ENCODE measurements at places on chromosomes 3 and 15. TPM values are rescaled to one million over a fixed set of nuclear protein-coding genes. Genes with fewer than 3 reads are reported as not detected.

DNA sequence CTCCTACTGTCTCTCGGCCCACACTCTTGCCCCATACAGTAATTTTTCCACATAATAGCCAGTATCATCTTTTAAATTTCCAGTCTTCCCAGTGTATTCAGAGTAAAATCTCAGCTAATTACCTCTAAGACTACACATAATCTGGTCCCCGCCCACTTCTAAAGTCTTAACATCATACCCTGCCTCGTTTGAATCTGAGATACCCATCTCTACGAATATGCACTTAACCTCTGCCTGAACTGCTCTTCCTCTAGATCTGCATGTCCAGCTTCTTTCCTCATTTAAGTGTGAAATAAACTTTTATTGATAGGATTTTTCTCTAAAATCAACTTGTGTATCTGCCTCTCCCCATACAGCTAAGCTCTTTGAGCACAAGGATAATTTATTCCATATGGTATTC is 34.6 kb downstream of the COPS2 start:
- H3K36me3 ChIP-seq = peaks cover 23% of the 10 kb centered on the region
- no peaks in the 10 kb centered on the region for H3K4me1 ChIP-seq
- H3K27ac ChIP-seq = no peak overlapping the region
- H3K4me3 ChIP-seq = no peak overlapping the region

DNA sequence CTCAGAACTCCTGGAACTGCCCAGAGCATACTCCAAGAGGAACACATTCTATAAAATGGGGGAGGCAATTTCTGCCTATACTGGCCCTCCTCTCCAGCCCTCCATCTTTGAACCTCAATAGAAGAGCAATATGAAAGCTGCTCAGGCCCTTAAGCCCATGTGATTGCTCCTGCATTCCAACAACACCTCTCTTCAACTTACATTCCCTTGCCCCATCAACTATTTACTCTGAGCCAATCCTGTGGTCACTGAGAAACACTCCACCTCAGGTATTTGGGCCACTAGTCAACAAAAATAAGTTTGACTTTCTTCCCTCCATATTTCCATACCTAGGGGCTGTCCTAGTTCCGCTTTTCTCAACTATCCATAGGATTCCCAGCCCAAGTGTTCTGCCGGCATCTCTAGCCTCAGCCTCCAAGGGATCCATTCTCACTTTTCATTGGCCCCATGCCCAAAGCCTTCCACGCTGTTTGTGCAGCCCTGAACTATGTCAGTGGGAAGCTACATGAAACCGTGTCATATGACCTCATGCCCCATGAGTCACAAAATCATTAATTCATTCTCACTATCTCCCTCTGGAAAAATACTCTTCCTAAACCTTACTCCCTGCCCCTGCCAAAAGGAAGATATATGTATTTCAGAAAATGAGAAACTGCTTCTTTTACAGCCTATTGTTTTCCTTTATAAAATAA is 61.6 kb downstream of the GJD2 start:
- no peaks in the 10 kb centered on the region for H3K27me3 ChIP-seq
- no peak overlapping the region for H3K27ac ChIP-seq
- no peaks in the 10 kb centered on the region for H3K36me3 ChIP-seq
- DNase-seq = no peak
- no peaks in the 10 kb centered on the region for H3K4me1 ChIP-seq
- H3K4me3 ChIP-seq = no peak overlapping the region

GRCh38 chr3:12301513-12301912 is 12.6 kb downstream of the PPARG start:
- no peaks in the 10 kb centered on the region for H3K27me3 ChIP-seq
- H3K4me1 ChIP-seq = no peaks in the 10 kb centered on the region
- no peaks in the 10 kb centered on the region for H3K36me3 ChIP-seq
- no peak for DNase-seq

GRCh38 chr3:32791833-32792232 is 26.0 kb upstream of the TRIM71 start:
- H3K4me1 ChIP-seq = no peaks in the 10 kb centered on the region
- no peaks in the 10 kb centered on the region for H3K27me3 ChIP-seq
- DNase-seq = no peak
- H3K4me3 ChIP-seq = no peak overlapping the region
- H3K27ac ChIP-seq = no peak overlapping the region

DNA sequence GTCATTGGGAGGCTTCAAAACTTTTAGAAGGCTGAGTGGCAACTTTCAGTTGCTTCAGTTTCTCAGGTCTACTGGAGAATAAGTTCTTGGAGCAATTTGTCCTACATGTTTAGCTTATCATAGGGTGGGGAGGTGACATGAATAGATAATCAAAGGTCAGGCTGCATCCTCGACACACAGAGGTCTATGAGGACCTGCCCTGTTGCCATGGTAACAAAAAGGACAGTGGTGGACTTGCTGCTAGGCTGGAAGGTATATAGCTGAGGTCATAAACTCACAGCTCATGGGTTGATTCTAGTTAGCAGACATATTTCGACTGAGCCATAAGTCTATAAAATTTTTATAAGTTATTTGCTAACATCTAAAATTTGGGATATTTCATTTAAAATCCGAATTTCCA is 267.0 kb downstream of the THRB start:
- H3K27ac ChIP-seq = no peak overlapping the region
- H3K27me3 ChIP-seq = no peaks in the 10 kb centered on the region
- no peak overlapping the region for H3K4me3 ChIP-seq
- H3K4me1 ChIP-seq = no peaks in the 10 kb centered on the region
- no peak for DNase-seq

DNA sequence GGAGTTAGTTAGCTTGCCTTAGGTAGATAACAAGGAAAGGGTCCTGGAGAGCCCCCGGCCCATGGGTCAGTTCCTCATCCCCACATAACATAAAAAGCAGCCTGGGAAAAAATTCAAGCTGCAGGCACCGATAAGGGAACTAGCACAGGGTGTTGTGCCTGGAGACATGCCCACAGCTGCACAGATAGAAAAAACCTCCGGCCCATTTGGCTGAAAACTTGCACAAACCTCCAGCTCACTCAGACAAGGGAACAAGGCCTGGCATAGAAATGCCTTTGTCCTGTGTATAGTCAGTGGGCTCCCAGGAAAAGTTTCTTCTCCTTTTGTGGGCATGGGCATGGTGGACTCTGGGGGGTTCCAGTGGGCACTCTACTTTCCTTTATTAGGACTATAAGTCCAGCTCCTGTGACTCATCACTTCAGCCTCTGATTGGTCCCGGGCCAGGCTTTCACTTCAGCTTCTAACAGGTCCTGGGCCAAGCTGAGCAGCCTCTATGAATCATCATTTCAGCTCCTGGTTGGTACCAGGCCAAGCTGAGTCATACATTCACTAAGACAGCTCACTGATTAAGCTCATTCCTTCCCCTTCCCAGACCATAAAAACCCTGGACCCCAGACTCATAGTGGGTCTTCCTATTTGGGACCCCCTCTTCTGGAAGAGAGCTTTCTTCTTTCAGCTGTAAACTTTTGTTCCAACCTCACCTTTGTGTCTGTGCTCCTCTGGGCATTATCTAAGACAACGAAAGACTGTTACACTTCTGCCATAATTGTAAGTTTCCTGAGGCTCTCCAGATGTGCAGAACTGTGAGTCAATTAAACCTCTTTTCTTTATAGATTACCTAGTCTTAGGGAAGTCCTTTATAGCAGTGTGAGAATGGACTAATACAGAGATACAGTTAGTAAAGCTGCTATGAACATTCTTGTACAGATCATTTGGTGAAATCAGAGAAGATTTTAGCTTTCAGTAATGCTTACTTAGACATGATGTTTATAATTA is 348.0 kb upstream of the DPPA4 start:
- H3K27ac ChIP-seq = peak overlapping the region; percentile 92
- no peak overlapping the region for H3K4me3 ChIP-seq
- DNase-seq = peak; percentile 4
- H3K4me1 ChIP-seq = no peaks in the 10 kb centered on the region
- H3K36me3 ChIP-seq = no peaks in the 10 kb centered on the region

DNA sequence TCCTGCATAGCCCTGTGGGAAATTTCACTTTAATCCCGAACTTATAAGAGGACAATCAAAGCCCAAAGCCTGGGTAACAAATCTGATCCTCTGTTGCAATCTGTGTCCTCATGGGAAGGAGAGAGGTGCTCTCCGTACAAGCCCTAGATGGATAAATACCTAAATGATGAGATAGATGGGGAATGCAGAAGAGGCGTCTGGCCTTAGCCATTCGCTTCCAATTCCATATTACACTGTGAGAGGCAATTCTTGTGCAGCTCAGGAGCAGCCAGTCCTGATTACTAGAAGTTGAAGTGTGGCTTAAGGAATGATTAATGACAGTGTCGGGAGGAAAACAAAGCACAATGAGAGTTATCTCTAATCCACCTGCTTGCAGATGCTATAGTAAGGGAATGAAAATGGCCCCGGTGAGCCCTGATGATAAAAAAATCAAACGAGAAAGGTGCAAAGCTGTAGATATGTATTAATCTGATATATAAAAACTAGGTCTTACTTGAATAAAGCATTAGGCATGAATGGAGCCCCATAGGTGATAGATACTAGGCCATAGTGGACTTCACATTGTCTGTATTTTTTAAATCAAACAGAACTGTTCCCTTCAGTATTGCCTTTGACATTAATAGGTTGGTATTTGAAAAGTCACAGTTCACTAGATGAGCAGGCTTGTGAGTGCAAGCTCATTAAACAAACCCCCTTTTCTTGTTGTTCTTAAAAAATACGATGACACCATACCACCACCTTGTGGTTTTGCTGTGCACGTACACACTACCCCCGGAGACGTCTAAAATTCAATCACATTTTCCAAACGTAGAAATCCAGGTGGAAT is 54.2 kb upstream of the TMCO5A start:
- peak overlapping the region; percentile 99 for H3K27ac ChIP-seq
- peaks cover 24% of the 10 kb centered on the region for H3K4me1 ChIP-seq
- DNase-seq = no peak
- H3K4me3 ChIP-seq = peak overlapping the region; percentile 34
- no peaks in the 10 kb centered on the region for H3K36me3 ChIP-seq

GRCh38 chr3:27559835-27560234 is 75.7 kb upstream of the SLC4A7 start:
- H3K27ac ChIP-seq = peak overlapping the region; percentile 29
- no peaks in the 10 kb centered on the region for H3K4me1 ChIP-seq
- H3K36me3 ChIP-seq = no peaks in the 10 kb centered on the region
- no peaks in the 10 kb centered on the region for H3K27me3 ChIP-seq
- no peak overlapping the region for H3K4me3 ChIP-seq

GRCh38 chr3:157100608-157101396 is 59.1 kb downstream of the CCNL1 start:
- H3K36me3 ChIP-seq = no peaks in the 10 kb centered on the region
- H3K4me3 ChIP-seq = no peak overlapping the region
- H3K4me1 ChIP-seq = no peaks in the 10 kb centered on the region
- H3K27ac ChIP-seq = no peak overlapping the region
- H3K27me3 ChIP-seq = no peaks in the 10 kb centered on the region
- no peak for DNase-seq

- no peak overlapping the region for H3K4me3 ChIP-seq
- peak overlapping the region; percentile 8 for H3K27ac ChIP-seq
- DNase-seq = no peak
- no peaks in the 10 kb centered on the region for H3K4me1 ChIP-seq
- H3K27me3 ChIP-seq = no peaks in the 10 kb centered on the region
Measured at GRCh38 chr3:57682284-57682683, 10.6 kb downstream of the DENND6A start.

DNA sequence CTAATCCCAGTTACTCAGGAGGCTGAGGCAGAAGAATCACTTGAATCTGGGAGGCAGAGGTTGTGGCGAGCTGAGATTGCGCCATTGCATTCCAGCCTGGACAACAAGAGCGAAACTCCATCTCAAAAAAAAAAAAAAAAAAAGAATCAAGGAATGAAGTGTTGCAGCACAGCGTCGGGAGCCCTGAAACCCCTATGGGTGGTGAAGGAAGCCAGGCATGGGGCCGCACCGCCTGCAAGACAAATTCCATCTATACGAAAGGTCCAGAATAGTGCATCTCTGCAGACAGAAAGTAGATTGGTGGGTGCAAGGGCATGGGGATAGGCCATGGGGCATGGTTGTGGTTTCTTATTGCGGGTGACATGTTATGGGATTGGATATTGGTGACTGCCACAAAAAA is 98.6 kb upstream of the PRR20G start:
- no peak overlapping the region for H3K27ac ChIP-seq
- peaks cover 3% of the 10 kb centered on the region for H3K4me1 ChIP-seq
- no peaks in the 10 kb centered on the region for H3K27me3 ChIP-seq
- H3K36me3 ChIP-seq = no peaks in the 10 kb centered on the region
- no peak overlapping the region for H3K4me3 ChIP-seq

DNA sequence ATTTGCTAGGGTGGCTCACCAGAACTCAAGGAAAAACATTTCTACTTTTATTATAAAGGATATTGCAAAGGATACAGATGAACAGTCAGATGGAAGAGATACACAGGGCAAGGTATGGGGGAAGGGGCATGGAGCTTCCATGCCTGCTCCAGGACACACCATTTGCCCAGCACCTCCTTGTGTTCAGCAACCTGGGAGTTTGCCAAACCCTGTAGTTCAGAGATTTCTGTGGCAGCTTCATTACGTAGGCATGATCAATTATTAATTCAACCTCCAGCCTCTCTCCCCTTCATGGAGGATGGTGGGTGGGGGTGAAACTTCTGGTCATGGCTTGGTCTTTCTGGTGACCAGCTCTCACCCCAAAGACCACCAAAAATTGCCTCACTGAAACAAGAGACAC is 353.9 kb upstream of the THBS1 start:
- no peak overlapping the region for H3K27ac ChIP-seq
- peaks cover 14% of the 10 kb centered on the region for H3K4me1 ChIP-seq
- no peaks in the 10 kb centered on the region for H3K36me3 ChIP-seq

GRCh38 chr3:111676211-111677006 is 81.3 kb upstream of the ZBED2 start:
- peaks cover 26% of the 10 kb centered on the region for H3K4me1 ChIP-seq
- DNase-seq = no peak
- peaks cover 4% of the 10 kb centered on the region for H3K36me3 ChIP-seq
- H3K4me3 ChIP-seq = peak overlapping the region; percentile 74
- H3K27ac ChIP-seq = peak overlapping the region; percentile 77
- no peaks in the 10 kb centered on the region for H3K27me3 ChIP-seq

DNA sequence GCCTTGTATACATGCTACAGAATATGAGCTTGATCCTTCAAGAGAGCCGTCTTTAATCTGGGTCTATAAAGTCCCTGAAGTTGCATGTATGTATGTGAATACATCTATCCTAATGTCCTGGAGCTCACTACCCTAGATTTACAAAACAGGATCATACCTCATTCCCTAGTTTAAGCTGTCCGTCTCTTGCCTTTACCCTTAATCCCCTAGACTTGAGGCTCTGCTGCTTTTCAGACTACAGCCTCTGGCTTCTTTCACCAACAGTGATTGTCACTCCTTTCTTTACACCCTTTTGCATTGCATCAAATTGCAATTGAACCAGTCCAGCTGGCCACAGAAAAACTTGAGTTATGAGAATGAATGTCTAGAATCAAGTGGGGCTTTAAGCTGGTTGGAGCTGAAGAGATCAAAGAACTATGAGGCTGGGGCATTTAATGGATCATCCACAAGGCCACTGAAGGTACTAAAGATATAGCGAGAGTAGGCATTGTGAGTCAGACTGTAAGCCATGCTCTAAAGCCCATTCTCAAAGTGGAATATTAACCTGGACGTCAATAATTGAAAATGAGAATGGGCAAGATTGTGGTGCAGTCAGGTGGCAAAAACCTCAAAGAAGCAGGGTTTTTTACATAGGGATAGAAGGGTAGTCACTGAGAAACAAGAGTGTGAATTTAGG is 12.3 kb upstream of the PLD1 start:
- no peak for DNase-seq
- no peaks in the 10 kb centered on the region for H3K36me3 ChIP-seq
- H3K4me1 ChIP-seq = no peaks in the 10 kb centered on the region
- H3K4me3 ChIP-seq = no peak overlapping the region
- H3K27ac ChIP-seq = no peak overlapping the region

Gene SCAMP5
- 27.9 TPM for polyA plus RNA-seq

Gene LRRC2
- 0.23 TPM for polyA plus RNA-seq

Gene AADAC
- 3.5 TPM for polyA plus RNA-seq

Gene MAPKAPK3
- polyA plus RNA-seq = 29.4 TPM

Gene NR1I2
- not detected for polyA plus RNA-seq

Gene BNC1
- polyA plus RNA-seq = not detected
